ENCODE measurements at places on chromosomes 5 and 9. TPM values are rescaled to one million over a fixed set of nuclear protein-coding genes. Genes with fewer than 3 reads are reported as not detected.

LTC4S gene
- total RNA-seq, result 7.1 TPM

HBEGF gene
- total RNA-seq, result 28.3 TPM

FAM221B gene
- total RNA-seq, result not detected

HOMER1 gene
- 27.7 TPM for total RNA-seq

IFNA13 gene
- total RNA-seq, result not detected

PAEP gene
- not detected for total RNA-seq

PTGER4 gene
- 0.37 TPM for total RNA-seq

PCDHGA9 gene
- total RNA-seq, result not detected

OR13C3 gene
- not detected for total RNA-seq

GMCL2 gene
- 0.03 TPM for total RNA-seq

SLC6A3 gene
- total RNA-seq, result not detected

All from G401 (cell line).